ENCODE measurements at places on chromosomes 1 and 21.

DNA sequence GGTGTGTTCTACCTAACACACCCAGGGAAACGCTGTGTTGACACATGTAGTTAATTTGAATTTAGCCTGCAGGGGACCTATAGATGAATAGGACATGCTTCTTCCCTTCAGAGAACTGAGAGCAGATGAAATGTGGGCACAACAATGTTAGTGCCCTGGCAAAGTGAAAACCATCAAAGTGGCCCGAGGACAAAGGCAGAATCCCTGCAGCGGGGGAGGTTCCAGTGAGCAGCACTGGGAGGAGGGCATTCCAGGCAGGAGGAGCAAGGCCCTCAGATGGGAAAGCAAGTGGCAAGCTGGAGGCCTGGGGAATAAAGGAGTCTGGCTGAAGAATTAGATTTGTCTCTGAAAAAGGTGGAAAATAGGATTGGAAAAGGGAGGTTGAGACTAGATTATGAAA lies 37.2 kb downstream of the C1orf94 start:
- no peak for DNase-seq

DNA sequence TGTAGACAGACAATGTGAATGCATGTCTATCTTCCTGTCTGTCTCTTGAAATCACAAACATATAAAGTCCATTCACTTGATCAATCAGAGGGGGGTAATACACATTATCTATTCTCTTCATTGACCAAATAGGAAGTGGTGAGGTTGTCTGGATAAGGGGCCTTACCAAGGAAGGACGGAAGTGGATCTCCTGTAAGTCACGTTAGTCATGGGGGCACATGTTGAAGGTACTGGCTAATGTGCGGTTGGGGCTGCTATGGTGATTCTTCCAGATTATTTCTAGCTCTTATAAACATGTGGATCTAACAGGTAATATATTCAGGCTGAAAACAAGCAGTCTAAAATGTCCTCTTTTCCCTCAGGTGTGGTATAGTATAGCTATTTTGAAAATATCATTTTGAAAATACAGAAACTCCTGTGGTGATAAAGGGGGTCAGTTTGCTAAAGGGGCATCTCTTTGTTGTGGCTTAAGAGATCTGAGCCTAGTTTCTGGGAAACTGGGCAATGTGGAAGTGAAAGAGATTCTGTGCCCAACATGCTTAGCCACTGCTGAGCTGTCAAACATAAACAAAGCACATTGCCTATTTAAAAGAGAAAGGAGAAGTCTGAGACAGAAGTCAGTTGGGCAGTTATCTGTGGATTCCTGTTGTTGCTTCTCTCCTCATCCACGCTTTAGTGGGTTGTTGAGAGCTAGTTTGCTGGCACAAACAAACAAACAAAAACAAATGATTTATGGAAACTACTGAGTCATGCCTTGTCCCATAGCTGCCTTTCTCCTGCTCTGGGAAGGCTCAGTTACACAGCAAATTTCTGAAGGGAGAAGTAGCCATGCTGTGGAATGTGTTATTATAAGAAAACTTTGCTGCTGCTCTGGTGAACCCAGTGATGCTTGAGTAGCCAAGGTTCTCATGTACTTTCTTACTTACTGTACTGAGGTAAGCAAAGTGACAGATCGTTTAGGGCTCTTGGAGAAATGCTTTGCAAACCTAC lies 166.9 kb downstream of the HLX start:
- peak; percentile 44 for DNase-seq

DNA sequence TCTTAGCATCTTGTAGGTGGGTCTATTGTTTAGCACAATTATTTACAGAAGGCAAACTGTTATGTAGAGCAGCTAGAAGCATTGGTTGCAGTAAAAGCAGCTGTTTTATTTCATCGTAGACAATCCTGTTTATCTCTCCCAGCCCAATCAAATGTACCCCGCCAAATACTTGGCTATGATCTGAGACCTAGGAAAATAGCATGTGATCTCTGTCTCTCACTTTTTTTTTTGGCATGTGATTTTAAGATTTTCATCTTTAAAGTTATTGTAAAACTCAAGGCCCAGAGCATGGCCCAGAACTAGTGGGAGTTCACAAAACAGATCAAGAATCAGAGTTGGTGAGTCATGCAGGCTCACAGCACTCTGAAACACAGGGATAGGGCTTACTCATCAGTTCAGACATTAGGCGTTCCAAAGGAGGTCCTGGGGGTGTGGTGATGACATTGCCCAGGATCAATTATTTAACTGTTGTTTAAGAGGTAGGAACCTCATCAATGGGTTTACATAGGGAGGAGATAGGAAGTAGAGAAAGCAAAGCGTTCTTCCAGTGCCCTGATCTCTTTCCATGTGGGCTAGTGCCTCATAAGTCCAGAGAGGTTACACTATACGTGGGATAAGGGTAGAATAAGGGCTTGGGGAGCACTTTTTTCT lies 40.2 kb downstream of the TBX19 start:
- peak; percentile 75 for DNase-seq

DNA sequence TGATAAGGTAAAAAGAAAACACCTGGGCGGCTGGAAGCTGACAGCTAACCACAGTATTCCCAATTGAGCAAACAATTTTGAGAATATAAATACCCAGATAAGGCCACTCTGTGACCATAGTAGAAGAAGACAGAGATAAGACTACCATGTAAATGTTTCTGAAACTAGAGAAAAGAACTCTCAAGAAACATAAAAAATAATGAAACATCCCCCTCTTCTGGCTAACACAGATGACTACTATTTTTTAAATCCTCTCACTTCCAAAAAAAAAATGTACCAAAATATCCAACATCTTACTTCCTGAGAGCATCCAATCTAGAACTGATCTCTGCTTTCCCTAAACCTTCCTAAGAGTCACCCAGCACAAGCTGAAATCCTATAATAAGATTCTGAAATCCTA lies 125.9 kb downstream of the HFM1 start:
- DNase-seq: peak; percentile 22

- DNase-seq: no peak
Measured at GRCh38 chr1:68479501-68479900, 17.4 kb downstream of the DEPDC1 start.

GRCh38 chr1:31621847-31622730 lies 4.6 kb downstream of the HCRTR1 start:
- no peak for DNase-seq

DNA sequence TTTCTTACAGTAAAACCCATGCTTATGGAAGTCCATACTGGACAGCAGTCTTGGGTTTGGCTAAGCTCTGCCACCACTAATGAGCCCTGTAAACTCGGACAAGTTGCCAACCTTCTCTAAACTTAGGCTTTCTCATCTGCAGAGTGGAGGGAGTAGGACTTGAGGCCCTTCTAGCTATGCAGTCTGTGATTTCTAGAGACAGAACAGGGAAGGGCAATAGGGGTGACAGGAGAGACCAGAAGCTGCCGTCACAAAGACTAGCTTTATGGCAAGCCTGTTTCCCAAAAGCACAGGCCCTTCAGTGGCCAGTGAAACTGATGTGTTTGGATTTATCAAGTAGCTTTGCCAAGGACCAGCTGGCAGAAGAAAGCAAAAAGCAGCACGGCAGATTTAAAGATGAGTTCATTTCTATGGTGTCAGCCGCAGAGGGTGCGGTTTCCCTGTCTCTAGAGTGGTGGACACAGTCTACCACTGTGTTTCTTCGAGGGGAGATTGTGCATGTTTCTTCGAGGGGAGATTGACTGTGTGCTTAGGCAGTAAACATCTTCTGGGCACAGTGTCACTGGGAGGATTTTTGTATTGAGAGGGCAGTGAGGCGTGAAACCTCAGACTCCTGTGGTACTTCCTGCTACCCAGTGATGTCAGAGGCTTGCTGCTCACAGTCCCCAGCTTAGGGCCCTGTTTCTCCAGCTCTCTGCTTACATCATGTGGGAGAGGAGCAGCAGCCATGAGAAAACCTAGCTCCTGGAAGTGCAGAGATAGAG lies 119.0 kb downstream of the ROR1 start:
- DNase-seq: peak; percentile 74

DNA sequence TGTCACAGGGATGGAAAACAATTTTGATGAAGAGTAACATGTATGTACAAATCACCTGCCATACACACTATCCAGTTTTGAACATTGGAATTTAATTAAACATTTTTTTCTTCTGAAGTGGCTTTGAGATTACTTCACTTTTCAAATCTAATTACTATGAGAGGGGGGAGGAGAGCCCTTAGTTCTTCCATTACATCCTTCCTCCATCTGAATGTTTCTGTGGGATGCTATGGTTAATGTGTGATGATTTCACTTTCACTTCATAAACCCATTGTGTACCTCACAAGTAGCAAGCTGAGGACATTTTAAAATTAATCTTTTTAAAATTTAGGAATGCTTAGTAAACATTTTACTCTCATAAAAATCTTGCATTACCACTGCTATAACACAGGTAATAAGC lies 156.9 kb downstream of the RUNX1 start:
- peak; percentile 47 for DNase-seq

DNA sequence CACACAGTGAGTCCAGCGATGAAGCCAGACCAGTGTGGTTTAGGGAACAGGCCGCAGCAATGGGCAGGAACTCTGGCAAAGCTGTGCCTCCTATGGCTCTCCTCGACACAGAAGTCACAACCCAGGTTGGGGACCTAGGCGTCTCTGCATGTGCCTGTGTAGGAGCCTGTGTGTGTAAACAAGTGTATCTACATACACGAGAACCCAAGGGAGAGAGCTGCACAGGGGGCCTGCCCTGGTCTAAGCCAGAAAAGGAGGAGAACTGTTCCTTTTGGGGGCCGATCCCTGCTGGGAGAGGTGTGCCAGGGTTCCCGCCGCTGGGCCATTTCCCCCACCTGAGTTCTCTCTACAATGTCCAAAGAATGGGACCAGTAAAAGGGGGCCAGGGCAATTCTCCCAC lies 56.0 kb downstream of the CD247 start:
- DNase-seq: no peak

DNA sequence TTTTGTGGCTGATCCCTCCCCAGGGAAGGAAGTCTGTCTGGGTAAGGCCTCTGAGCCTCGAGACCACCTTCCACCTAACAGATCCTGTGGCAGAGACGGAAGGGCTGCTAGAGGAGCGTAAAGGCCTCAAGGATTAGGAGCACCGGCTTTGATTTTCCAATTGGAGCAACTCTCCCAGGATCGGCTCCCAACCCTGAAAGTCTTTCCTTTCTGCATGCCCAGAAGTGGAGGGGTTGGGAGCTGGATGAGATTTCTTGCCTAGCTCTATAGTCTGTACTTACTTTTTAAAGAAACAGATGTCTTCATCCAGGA lies 41.4 kb downstream of the ELK4 start:
- no peak for DNase-seq
